ENCODE measurements at places on chromosomes 11 and 22.

- DNase-seq, result peak; percentile 90
These were observed 15.0 kb downstream of the RHOD start for GRCh38 chr11:67071420-67072284.

GRCh38 chr11:43542750-43543712 is 137.5 kb upstream of the HSD17B12 start:
- DNase-seq, result no peak

DNA sequence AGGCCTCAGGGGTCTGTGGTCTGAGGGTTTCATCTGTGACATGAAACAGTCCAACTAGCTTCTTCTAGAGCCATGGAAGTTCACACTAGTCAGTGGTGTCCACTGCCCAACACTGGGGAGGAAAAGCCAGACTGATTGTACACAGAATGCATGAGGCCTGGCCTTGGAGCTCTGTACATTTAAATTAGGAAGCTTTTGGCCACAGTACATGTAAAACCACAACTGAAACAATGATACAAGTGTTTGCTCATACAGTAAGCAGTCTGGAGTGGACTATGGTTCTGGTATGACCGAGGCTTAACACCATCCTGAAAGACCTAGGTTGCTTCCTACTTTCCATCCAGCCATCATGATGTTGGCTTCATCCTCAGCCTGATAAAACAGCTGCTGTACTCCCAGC is 73.8 kb upstream of the SESN3 start:
- DNase-seq, result no peak

DNA sequence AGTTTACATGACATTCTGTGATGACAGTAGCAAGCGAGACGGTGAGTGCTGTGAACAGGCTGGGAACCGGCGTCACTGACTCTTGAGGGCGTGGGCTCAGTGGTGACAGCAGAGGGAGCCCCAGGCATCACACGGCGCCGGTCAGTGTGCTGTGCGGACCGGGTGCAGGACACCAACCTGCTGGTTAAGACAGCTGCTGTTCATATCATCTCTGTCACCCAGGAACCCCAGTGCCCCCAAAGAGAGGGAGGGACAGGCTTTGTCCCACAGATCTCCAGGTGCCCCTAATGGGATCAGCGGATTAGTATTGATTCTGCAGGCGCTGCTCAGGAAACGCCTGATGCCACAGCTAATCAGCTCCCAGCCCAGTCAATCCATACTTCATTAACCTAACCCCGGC is 18.4 kb downstream of the B3GAT1 start:
- no peak for DNase-seq

DNA sequence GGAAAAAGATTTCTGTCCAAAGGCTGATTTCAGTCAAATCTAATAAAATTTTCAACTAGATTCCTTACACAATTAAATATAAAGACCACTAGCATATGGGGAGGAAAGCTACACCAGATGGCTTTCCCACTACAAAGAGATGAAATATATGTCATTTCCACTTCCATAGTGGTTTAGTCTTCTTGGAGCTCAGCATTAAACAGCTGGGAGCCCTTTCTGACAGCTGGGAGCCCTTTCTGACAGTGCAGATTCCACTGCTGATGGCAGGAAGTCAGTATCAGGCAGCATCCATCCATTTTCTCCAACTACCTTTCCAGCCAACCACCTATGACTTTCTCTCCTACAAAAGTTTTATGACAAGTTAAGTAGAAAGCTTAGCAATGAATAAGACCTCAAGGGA is 177.9 kb downstream of the RRAS2 start:
- no peak for DNase-seq

DNA sequence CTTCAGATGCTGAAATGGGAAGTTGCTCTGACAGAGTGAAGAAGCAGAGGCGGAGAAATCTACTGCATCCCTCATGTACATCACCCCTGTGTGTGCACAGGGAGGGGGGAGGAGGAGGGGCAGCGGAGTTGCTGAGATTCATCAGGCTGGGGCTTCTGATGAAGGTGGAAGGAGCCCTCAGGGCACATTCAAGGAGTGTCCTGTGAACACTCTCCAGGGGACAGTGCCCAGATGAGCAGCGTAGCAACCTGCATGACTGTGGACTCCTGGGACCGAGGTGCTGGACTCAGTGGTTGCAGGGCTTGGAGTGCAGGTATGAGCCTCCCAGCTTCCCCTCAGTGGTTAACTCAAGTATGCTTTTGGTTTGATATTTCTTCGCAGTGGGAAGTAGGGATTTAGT is 257.8 kb upstream of the B3GAT1 start:
- no peak for DNase-seq

DNA sequence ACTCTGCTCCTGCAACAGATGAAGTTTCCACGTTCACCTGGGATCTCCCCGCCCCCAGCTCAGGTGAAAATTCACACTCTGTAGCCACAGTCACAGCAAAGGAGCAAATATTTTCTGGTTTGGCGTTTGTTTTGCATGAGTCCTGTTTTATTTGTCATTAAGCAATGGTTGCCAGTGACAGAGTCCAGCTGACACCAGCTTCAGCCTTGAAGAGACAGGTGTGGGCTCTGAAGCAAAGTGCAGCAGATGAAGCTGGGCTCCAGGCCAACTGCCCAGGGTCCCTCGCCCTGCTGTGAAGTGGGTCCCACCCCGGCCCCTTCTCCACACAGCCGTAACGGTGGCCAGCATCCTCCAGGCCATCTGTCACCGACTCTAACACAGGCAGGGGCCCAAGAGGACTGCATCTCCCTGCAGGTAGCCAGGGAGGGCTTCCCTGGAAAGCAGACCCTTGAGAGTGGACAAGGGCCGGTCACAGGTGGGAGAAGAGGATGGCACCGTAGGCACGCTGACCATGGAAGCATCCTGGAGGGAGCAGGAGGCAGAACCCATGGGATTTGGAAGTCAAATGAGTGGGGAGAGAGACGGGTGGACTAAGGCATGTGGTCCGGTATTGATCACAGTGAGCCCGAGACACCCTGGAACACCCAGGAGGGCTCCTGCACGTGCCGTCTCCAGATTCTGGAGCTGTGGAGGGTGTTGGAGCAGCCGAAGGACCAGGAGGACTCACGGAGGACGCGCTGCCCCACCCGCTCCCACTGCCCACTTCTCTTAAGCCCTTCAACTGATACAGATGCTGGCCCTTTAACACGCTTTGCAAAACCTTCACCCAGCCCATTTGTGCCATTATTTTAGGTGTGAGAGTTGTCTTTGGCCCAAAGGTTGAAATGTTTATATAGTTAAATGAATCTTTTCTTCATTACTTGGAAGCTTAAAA is 294.5 kb downstream of the BRD1 start:
- DNase-seq, result no peak

DNA sequence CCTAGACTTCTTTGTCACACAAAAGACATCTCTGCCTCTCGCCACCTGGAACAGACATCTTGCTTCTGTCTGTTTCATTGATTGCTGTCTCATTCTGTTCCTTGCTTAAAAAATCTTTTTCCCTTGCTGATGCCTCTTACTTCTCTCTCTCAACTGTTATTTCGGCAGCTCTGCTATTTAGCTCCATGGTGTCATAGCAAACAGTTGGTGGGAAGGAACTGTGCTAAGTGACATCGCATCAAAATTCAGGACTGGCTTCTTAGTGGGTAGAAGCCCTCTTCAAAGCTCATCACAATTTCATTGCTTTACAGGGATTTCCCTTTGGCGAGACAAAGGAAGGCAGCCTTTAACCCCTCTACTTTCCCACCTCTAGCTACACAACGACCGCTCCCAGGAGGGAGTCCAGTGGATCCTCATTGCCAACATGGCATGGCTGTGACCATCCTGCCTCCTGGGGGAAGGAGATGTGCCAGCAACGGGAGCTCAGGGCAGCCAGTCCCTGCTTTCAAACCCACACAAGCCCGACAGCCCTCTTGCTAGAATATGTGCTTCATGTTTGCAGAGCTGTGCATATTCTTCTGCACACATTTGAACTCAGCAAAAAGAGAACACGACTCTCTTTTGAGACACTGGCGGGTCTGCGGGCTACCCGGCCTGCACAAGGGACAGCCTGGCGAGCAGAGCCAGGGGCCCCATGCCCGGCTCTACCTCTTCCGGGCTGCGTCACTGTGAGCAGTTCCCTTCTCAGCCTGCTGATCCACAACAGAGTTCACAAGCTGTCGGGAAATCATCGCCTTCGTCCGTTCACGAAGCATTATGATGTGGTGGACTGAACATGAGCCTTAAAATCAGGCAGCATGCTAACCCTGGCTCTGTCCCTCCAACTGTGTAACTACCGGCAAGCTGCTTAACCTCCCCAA is 51.1 kb upstream of the JAM3 start:
- DNase-seq, result no peak

DNA sequence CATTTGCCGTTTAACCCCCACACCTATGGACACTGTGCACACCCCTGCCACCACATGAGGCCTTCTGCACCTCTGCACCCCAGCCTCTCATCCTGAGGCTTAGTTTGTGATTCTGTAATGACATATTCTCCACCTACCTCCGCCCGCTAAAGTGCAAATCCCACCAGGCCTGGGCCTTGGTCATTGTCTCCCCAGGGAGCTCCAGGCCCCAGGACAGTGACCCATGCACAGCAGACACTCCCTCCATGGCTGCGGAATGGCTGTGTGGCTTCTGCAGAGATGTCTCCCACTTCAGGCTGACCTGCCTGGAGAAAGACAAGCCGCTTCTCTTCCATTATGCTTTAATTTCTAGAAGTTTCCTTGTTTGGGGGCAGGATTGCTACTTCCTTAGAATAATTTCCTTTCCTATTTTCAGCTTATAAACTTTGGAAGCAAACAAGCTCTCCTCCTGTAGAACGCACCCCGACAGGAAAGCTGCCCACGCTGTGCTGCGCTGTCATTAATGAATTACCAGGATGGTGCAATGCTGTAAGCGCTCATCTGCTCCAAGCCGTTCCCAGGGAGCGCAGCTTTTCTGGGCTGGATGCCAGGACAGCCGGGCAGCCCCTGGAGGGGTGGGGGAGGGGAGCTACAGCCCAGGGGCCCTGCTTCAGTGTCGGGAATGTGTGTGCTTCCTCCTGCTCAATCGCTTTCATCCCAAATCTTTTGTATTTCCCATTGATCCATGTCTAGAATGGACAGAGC is 618.0 kb downstream of the BRD1 start:
- DNase-seq, result peak; percentile 41

- DNase-seq, result no peak
These were observed 921.7 kb upstream of the RAG2 start for GRCh38 chr11:37519781-37520180.

DNA sequence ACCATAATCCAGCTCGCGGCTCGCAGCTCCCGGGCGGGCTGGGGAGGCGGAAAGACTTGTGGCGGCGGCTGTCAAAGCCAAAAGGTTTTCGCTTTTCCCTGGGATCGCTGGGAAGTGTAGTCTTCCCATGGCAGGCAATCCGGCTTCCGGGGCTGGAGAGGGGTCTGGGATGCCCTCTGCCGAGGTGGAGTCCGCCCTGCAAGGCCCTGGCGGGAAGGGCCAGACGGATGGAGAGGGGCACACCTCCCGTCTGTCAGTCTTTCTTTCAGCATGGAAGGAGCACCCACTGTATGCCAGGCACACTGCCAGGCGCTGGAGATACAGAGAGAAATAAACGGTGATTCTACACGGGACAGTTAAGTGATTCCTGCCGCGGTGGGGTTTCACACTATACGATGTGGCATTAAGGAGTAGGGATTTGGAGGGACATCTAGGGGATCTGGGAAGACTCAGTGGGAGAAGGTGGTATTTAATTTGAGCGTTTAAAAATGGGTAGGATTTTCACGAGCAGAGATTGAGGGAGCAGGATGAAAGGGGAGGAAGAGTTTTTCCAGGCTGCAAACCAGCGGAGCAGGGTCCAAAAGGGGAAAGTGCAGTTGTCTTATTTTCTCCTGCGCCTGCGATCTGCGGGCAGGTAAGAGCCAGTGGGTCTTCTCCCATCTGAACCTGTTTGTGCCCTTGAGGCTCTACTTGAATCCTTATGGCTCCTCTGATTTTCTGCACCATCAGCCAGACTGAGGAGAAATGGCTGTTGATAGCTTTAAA is at the start of gene BACE1:
Gene BACE1 (minus strand): TSS at position 60 of the 765 bp plus-strand sequence. CDS start 461 bp downstream, outside the sequence.
- no peak for DNase-seq

DNA sequence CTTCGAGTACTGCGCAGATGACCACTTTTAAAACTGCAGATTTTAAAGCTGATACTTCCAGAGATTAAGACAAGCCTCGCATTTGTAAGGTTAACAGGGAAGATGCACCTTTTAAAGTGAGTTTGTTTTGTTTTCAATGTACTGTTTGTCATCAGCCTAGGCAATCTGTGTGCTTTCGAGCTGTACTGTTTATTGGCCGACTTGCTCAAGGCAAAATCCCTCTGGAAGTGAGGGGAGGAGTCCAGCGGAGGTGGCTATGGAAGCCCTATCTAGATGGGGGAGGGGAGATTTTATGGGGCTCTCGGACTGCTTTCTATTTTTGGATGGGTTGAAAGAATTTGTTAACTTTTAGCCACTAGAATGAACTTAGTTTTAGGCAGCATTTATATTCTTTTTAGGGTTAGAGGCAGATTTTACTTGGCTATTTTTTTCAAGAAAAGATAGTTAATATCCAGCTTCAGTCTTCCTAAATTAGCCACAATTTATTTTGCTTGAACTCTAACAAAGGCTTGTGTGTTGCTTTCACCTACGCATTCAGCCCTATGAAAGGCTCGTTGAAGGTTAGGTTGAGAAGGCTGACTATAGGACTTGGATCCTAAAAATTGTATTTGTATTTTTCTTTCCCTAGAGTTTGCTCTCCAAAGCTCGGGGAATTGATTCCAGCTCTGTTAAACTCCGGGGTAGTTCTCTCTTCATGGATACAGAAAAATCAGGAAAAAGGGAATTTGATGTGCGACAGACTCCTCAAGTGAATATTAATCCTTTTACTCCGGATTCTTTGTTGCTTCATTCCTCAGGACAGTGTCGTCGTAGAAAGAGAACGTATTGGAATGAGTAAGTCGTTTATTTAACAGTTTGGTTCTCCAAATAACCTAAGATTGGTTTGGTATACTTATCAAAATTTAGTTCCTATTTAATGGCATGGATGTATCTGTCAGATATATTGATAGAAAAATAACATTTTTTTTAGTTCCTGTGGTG is 2.1 kb downstream of the WEE1 start:
- no peak for DNase-seq

GRCh38 chr11:59158206-59159068 is 13.5 kb upstream of the DTX4 start:
- peak; percentile 82 for DNase-seq

DNA sequence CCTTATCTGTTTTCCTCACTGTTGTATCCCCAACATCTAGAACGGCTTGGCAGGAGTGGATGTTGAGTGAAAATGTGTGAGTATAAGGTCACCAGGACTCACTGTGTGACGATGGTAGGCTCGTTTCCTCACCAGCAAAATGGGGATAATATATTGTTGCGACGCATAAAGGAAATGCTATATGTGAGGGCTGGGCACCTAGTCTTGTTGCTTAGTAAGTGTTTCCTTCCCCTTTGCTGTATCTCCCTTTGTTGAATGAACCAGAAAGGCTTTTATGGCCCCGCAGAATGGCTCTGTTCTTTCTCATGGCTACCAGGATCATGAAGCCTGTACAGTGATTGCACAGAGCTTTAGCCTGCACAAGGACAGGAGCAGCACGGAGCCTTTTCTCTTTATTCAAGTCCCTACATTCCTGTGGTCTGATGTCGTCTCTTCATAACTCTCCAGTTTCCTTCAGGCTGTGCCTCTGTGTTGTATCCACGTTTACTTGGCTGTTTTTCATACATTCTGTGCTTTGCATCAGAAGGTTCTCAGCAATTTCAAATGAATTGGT is 5.4 kb downstream of the TNRC6B start:
- no peak for DNase-seq

GRCh38 chr11:66479394-66480116 is 679 bp upstream of the DPP3 start:
- DNase-seq, result no peak

GRCh38 chr11:6298605-6299004 is 21.7 kb downstream of the CAVIN3 start:
- DNase-seq, result no peak
